Stimulated activated CD8-positive, alpha-beta memory T cell treated with anti-CD3 and anti-CD28 coated beads, Interleukin-4, amount 100 ng/mL, for 48 hours (primary cell): ENCODE measurements at places on chromosomes 3 and 15.

GRCh38 chr3:44323341-44323955, 15.1 kb upstream of the TCAIM start:
- peak; percentile 71 for DNase-seq

DNA sequence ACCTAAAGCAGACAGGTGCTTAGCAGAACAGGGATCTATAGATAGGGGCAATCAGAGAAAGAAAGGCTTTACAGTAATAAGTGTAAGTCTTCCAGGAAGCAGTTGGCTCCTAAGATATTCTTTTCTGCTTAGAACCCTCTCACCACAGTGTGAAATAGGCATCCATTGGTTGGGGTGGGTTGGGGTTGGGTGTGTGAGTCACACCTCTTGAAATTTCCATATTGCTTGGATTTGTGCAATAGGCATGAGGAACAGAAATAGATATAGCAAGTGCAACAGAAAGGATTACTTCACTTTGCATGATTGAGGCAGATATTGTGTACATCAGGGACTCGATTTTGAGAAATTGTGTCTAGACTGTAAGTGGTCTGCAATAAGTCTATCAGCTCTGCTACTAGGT, 200.1 kb upstream of the GAP43 start:
- no peak for DNase-seq

GRCh38 chr15:70353606-70354345, 256.1 kb upstream of the TLE3 start:
- DNase-seq: no peak

DNA sequence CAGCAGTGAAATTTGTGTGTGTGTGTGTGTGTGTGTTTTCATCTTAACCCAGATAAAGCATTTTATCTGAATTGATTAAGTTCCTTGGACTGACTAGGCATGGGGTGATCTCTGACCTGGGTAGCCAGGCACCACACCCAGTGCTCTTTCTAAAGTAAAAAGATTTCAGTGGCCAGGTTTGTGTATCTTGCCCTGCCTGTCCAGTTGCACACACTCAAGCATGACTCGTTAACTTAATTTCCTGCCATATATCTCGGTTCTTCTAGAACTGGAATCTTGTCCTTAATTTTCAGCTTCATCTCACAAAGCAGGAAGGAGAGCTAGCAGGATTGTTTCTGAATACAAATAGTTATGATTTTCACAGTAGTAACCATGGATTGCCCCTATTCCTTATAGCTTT, 17.0 kb downstream of the TM4SF18 start:
- DNase-seq: no peak

- DNase-seq: no peak
Measured at GRCh38 chr3:127419641-127420553, 132.1 kb upstream of the PRR20G start.

GRCh38 chr15:94273826-94274225, 42.5 kb downstream of the MCTP2 start:
- no peak for DNase-seq

- DNase-seq: no peak
Measured at GRCh38 chr15:77654975-77655374, 22.3 kb upstream of the LINGO1 start.

GRCh38 chr3:28982906-28983305, 298.0 kb upstream of the RBMS3 start:
- no peak for DNase-seq

GRCh38 chr3:165852711-165853110, 15.5 kb upstream of the BCHE start:
- no peak for DNase-seq

GRCh38 chr15:39106950-39107349, 473.9 kb upstream of the THBS1 start:
- no peak for DNase-seq

- no peak for DNase-seq
Measured at GRCh38 chr15:31280046-31280830, 46.4 kb upstream of the KLF13 start.

GRCh38 chr3:110327870-110328269, 743.7 kb upstream of the NECTIN3 start:
- no peak for DNase-seq
